Myocyte (in vitro differentiated cells): ENCODE measurements at places on chromosomes 1 and 21. TPM values are rescaled to one million over a fixed set of nuclear protein-coding genes. Genes with fewer than 3 reads are reported as not detected.

DNA sequence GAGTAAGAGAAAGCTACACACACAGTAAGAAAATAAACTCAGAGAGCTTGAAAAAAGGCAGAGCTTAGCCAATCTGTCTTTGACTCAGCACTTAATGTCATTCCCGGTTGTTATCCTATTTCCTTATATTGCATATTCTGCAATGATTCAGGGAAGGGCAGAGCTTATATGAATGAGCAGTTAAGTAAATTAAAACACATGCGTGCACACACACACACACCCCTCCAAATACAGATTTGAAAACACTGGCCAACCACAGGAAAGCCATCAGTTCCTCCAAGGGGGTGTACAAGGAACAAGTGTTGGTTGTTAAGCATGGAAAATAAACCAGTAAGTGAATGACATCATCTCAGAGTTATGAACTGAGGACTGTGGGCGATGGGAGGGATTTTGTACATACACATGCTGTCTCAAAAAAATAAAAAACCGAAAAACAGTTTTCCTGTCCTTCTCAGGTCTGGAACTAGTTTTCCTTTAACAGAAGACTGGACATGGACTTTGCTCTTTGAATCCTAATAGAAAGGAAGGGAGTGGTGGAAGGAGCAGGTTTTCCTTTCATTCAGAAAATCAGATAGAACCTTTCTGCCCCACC is 1.0 kb downstream of the IQGAP3 start:
- peak; percentile 67 for DNase-seq

GRCh38 chr1:83912876-83913275 is 86.1 kb downstream of the TTLL7 start:
- DNase-seq: no peak

Gene FAM177B
- not detected in 2 replicates for total RNA-seq

DNA sequence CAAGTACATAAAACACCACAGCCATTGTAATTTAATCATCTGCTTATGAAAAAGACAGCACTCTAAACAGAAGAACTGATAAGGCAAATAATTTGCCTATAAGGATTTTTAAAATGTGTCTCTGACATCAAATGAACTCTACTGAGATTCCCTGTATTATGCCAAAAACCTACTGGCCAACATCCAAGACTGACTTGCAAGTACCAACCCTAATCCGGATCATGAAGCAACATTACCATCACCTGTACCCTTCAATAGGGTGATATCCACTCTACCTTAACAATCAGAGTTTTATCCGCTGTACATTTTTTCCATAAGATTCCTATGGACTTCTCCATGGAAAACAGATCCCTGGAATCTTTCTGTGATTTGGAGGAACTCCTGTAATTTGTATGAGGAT is 4.6 kb downstream of the RGS7 start:
- DNase-seq: no peak

DNA sequence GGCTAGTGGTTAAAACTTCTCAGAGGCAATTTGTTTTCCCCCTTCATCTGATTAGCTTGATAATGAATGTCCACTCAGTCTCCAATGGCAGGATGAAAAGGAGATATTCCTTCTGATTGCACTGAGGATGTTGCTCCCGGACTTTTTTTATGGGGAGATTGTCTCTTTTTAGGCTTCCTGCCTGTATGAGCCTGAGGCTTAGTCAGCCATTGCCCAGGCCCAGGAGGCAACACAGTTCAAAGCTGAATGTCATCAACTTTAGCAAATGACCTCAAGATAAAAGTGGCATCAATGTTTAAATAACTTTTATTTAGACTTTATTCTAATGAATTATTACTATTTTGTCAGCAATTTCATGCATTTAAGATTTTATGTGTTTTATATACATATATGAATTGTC is 162.9 kb upstream of the PTBP2 start:
- peak; percentile 7 for DNase-seq

Gene TMEM82
- total RNA-seq: not detected in 2 replicates

Gene PADI4
- not detected in 2 replicates for total RNA-seq

Gene CD52
- total RNA-seq: not detected in 2 replicates

- DNase-seq: no peak
Observed at GRCh38 chr1:233614173-233614742, 352 bp downstream of the KCNK1 start.

Gene PLXNA2
- 8.6 TPM in 2 replicates for total RNA-seq

Gene PTGFR
- 15.9 and 18.5 TPM in 2 replicates for total RNA-seq
